ENCODE measurements at places on chromosomes 16 and 17. TPM values are rescaled to one million over a fixed set of nuclear protein-coding genes. Genes with fewer than 3 reads are reported as not detected.

- no peak for DNase-seq
Measured at GRCh38 chr16:27906883-27907282, 156.6 kb downstream of the GSG1L start.

DNA sequence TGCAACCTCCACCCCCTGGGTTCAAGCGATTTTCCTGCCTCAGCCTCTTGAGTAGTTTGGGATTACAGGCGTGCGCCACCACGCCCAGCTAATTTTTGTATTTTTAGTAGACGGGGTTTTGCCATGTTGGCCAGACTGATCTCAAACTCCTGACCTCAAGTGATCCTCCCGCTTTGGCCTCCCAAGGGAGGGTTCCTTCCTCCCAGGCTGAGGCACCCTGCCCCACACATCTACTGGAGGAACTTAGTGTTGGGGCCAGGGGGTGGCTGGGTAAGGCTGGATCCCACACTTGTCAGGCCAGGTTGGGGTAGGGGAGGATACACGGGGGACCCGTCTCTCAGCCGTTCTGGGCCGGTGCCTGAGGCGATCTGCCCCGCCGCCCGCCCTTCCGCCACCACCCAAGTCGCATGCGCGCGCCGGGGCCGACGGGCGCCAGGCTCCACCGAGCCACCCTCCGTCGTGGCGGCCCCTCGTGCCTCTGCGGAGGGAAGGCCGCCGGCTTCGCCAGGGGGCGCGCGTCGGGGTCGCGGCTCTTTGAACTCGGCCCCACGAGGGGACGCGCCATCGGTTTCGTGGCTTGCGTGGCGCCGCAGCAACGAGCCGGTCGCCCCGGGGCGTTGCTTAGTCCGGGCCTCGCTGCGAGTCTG is 15.9 kb downstream of the GRB7 start:
- DNase-seq = peak; percentile 71

GRCh38 chr17:59129814-59130213 is 23.1 kb upstream of the TRIM37 start:
- DNase-seq = no peak

DNA sequence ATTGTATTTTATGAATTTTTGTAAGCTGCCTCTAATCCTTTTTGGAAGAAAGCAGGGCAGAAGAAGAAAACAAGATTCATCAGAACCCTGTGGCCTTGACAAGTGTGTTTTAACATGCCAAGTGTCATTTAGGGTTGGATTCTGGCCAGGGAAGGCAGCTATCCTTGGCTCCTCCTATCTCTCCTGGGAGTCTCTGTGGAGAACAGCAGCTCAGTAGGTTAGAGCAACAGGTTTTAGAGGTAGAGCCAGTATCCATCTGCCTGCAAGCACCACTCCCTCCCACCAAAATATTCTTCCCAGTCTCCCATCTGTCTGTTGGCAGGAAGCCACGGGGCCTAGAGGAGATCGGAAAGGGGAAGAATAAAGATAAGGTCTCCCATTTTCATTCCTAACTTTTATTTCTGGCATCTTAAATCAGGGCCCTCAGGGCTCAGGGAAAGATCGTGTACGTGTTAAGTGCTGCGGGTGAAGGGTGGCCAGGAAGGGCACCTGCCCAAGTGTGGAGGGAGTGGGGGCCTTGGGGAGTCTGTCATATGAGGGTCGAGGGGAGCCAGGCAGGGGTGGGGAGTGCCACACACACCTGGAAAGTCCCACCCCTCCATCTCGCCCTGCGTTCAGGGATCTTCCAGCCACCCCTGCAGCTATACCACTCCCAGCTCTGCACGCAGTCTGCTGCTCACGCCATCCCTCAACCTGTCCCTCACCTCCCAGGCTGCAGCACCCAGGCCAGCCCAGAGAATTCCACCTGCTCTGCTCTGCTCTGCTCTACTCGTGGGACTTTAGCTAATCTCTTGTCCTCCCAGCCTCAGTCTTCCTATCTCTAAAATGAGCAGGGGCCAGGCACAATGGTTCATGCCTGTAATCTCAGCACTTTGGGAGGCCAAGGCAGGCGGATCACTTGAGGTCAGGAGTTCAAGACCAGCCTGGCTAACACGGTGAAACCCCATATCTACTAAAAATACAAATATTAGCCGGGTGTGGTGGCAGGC is 17.1 kb upstream of the CPSF4L start:
- DNase-seq = no peak

DNA sequence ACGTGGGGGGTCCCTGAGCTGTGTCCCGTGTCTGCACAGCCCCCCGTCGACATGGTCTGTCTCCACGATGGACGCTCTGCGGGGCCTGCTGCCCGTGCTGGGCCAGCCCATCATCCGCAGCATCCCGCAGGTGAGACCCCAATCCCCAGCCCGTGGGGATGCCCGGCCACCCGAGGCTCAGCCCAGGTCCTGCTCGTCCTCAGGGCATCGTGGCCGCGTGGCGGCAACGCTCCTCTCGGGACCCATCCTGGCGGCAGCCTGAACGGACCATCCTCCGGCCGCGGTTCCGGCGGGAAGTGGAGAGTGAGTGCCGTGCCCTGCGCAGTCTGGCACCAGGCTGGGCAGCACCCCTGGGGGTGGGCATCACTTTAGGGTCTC is 4.9 kb downstream of the MSLN start:
- no peak for DNase-seq

DNA sequence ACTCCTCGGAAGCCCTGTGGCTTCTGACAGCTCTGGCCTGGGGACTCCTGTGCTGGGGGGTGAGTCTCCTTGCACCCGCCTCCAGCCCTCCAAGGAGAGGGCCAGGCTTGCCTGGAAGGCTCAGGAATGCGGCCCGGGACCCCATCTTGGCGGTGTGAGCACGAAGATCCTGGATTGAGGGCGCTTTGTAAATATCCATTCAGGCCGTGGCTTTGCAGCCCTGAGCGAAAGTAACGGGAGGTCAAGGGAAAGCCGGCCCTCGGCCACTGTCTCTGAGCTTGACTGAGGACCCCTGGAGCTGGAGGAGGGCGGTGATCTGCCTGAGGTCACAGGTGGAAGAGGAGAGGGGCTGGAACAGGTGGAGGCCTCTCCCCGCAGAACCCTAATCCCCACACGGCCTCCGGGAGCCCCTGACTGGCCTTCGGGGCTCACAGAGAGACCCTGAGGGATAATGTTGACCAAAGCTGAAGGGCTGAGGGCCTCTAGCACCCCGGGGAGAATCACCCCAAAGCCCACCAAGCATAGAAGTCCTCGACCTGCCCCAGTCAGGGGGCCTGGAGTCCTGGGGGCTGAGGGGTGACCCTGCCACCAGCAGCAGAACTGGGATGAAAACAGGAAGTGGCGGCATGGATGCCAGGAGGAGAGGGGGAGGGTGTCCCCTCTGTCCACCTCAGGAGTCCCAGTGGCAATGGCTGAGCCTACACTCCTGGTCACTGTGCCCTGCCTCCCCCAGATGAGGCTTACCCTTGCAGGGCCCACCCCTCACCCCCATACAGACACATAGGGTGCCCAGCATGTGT is 8.3 kb upstream of the RASD1 start:
- no peak for DNase-seq

DNA sequence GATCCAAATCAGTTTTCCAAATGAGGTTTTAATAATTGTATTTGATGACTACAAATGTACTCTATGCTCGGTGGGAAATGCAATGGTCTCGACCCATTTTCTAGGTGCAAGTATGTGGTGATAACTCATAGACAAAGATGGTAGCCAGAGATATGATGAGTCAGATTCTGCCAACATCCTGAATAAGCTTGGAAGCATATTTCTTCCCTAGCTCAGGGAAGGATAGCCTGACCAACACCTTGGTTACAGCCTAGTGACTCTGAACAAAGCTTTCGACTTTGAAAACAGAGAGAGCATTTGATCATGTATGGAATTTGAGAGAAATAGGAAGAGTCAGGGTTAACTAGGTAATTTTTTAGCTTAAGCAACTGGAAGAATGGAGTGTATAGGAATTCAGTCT is 128.3 kb upstream of the MYOCD start:
- DNase-seq = no peak

DNA sequence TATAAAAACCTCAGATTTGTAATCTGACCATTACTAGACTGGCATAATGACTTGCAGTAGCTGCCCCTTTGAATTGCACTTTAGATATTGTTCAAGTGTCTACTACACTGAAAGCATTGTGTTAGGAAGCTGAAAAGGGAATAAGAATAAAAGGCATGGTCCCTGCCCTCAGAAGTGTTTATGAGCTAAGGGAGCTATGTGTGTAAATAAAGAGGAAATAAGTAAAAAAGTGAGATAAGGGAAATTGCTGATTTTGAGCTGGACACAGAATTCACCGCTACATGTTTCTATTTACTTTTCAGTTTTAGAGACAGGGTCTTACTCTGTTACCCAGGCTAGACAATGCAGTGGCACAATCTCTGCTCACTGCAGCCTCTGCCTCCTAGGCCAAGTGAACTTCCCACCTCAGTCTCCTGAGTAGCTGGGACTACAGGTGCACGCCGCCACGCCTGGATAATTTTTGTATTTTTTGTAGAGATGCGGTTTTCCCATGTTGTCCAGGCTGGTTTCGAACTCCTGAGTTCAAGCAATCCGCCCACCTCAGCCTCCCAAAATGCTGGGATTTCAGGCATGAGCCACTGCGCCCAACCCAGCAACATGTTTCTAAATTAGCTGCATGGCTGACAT is 57.0 kb downstream of the GRB2 start:
- no peak for DNase-seq

- DNase-seq = no peak
Measured at GRCh38 chr17:83081684-83082201, 2.3 kb downstream of the METRNL start.

KRTAP1-5 gene
- total RNA-seq = not detected

POLR2A gene
- total RNA-seq = 46.8 TPM

DOC2A gene
- not detected for total RNA-seq

TEKT1 gene
- total RNA-seq = not detected

SPNS2 gene
- total RNA-seq = 7.3 TPM

PIMREG gene
- not detected for total RNA-seq

RNF151 gene
- total RNA-seq = not detected

PRAC1 gene
- not detected for total RNA-seq

Measured in right lobe of liver (tissue), 6 donors.